Neuronal stem cell (in vitro differentiated cells): ENCODE measurements at places on chromosomes 3 and 15.

GRCh38 chr3:4776980-4777581 lies 202.2 kb upstream of the BHLHE40 start:
- H3K4me3 ChIP-seq: no peak overlapping the region
- DNase-seq: no peak
- H3K27ac ChIP-seq: no peak overlapping the region
- H3K36me3 ChIP-seq: no peaks in the 10 kb centered on the region
- no peaks in the 10 kb centered on the region for H3K27me3 ChIP-seq

GRCh38 chr3:100561459-100562158 lies 47.8 kb upstream of the ADGRG7 start:
- H3K27ac ChIP-seq: no peak overlapping the region
- no peaks in the 10 kb centered on the region for H3K27me3 ChIP-seq
- peaks cover 6% of the 10 kb centered on the region for H3K4me1 ChIP-seq
- DNase-seq: no peak
- no peaks in the 10 kb centered on the region for H3K36me3 ChIP-seq

GRCh38 chr3:115212615-115213014 lies 65.5 kb upstream of the ZBTB20 start:
- no peak overlapping the region for H3K27ac ChIP-seq
- H3K36me3 ChIP-seq: no peaks in the 10 kb centered on the region
- H3K27me3 ChIP-seq: no peaks in the 10 kb centered on the region
- H3K4me3 ChIP-seq: no peak overlapping the region
- H3K4me1 ChIP-seq: peaks cover 11% of the 10 kb centered on the region

GRCh38 chr15:40600956-40601355 lies 6.9 kb downstream of the KNL1 start:
- H3K4me3 ChIP-seq: no peak overlapping the region
- H3K27me3 ChIP-seq: no peaks in the 10 kb centered on the region
- DNase-seq: no peak
- H3K4me1 ChIP-seq: no peaks in the 10 kb centered on the region
- no peak overlapping the region for H3K27ac ChIP-seq
- H3K36me3 ChIP-seq: peaks cover 10% of the 10 kb centered on the region
